Kidney epithelial cell (primary cell): ENCODE measurements at places on chromosomes 13 and 19. TPM values are rescaled to one million over a fixed set of nuclear protein-coding genes. Genes with fewer than 3 reads are reported as not detected.

- DNase-seq = no peak
These were observed 78.8 kb downstream of the SOX1 start for GRCh38 chr13:112145551-112146360.

DNA sequence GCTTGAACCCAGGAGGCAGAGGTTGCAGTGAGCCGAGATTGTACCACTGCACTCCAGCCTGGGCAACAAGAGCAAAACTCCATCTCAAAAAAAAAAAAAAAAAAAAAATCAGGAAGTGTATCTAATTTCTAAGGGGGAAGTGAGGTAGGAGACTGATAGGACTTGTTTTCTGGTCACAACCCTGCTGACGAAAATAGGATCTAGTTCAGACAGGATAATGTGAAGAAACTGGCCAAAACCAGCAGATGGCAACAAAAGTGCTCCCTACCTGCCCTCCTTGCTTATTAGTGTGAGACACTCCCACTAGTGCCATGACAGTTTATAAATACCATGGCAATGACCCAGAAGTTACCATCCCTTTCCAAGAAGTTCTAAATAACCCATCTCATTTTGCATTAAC lies 36.0 kb upstream of the KPNA3 start:
- DNase-seq = no peak

DNA sequence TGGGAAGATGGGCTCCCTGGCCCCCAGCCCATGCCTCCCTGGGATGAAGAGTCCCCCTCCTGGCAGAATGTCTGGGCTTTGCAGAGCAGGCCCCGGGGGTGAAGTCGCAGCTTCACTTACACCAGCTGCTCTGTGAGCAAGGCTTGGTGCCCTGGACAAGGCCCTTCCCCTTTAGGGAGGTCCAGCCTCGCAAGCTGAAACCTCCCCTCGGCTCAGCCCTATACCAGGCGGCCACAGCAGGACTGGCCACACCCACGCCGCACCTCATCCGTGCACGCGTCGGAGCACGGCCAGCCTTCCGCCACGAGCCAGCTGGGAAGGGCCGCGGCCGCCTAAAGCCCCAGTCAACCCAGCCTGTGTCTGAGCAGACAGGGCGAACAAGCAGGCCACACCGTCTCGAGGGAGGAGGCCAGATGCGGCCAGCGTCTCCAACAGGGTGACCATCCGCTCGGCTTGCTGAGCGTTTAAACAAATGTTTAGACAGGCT lies 83.2 kb upstream of the MCF2L start:
- peak; percentile 70 for DNase-seq

GRCh38 chr19:55443045-55443823 lies at the start of gene SHISA7:
SHISA7 (minus strand) TSS chr19:55443300; CDS start chr19:55442863, 437 bp downstream.
- DNase-seq = no peak

CEACAM5 gene
- not detected in 2 replicates for total RNA-seq

GRCh38 chr19:28609944-28610343 lies 603.0 kb downstream of the UQCRFS1 start:
- no peak for DNase-seq

DNA sequence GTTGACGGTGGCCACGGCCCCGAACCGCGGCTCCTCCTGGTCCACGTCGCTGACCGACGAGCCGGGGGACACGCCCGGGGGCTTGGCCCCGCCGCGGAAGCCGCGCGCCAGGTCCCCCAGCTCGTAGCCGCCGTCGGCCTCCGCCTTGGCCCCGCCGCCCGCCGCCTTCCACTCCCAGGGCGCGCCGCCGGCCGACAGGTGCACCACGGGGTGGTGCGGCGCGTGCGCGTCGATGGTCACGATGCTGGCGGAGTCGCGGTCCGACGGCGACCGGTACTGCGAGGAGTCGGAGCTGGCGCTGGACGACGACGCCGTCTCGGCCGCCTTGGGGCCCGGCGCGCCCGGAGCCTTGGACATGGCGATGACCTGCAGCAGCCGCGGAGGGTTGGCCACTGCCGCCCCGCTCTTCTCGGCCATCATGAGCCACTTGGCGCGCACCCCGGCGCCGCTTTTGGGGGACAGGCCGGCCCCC lies 9.0 kb downstream of the PLPPR3 start:
- DNase-seq = no peak

GRCh38 chr13:40145139-40145538 lies 489.7 kb downstream of the COG6 start:
- DNase-seq = no peak

DNA sequence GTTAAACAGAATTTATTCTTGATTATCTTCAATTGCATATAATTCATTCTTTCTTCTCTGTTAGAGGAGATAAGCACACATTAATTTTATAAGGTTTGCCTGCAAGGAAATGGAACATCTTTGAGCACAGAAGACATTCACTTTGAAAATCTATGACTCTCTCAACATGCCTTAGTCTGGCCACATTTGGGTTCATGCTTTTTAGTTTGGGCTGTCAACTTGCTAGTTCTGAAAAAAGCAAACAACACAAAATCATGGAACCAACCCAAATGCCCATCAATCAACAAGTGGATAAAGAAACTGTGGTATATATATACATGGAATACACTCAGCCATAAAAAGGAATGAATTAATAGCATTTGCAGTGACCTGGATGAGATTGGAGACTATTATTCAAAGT lies 71.5 kb downstream of the CYSLTR2 start:
- DNase-seq = no peak
